ENCODE measurements at places on chromosomes 11 and 22.
A peak's percentile ranks its signal among the peaks of the same experiment; 100 is the strongest.

DNA sequence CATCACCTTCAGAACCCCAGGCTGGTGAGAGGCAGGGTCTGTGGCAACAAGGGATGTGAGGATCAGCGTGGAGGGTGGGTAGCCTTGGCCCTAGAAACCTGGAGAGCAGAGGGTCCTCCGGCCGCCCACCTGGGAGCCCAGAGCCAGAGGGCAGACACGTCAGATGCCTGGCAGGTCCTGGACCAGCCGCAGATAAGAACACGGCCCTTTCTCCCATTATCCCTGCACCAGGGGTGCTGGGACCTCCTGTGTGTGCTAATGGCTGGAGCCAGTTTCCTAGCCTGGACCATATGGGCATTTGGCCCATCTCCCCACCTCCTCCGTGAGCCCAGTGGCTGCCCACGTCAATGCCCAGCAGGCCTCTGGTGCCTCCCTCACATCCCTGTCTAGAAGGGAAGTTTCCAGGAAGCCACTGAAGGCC lies 88.4 kb downstream of the MORC2 start:
- no peak for DNase-seq

- no peak for DNase-seq
Observed at GRCh38 chr11:131859538-131860210, 489.3 kb downstream of the NTM start.

DNA sequence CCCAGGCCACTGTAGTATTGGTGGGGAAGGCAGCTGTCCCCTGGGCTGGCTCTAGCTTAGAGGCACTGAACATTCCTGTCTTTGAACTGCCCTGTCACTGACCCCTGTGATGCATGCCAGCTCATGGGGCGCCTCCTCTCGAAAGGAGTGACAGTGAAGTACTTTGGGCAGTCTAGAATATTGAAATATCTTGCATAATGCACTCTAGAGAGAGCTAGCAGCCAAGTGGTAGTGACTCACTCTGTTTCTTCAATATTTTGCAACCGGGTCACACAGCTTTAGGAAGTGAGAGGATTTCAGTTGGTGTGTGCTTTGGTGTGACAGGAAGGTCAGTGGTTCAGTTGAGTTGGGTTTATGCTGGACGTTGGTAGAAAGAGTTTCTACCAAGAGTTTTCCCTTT lies 35.5 kb upstream of the ST14 start:
- peak; percentile 45 for DNase-seq

- DNase-seq = no peak
Observed at GRCh38 chr11:107473792-107474191, 16.2 kb upstream of the CWF19L2 start.

DNA sequence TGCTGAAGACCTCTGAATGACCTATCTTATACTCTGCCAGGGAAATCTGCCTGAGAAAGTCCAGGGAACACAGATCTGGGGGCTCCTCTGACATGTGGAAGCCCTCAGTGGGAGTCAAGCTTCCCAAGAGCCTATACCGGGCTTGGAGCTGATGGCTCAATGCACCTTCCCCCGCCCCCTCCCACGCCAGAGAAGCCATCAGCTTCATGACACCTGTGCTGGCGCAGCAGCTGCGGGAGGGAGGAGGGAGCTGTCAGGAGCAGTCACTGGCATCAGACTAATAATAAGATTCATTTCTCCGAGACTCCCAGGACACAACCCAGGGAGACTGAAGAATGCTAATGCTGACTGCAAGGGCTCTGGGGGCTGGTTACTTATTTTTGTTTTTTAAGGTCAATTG lies 47.8 kb downstream of the SPATA19 start:
- DNase-seq = no peak

DNA sequence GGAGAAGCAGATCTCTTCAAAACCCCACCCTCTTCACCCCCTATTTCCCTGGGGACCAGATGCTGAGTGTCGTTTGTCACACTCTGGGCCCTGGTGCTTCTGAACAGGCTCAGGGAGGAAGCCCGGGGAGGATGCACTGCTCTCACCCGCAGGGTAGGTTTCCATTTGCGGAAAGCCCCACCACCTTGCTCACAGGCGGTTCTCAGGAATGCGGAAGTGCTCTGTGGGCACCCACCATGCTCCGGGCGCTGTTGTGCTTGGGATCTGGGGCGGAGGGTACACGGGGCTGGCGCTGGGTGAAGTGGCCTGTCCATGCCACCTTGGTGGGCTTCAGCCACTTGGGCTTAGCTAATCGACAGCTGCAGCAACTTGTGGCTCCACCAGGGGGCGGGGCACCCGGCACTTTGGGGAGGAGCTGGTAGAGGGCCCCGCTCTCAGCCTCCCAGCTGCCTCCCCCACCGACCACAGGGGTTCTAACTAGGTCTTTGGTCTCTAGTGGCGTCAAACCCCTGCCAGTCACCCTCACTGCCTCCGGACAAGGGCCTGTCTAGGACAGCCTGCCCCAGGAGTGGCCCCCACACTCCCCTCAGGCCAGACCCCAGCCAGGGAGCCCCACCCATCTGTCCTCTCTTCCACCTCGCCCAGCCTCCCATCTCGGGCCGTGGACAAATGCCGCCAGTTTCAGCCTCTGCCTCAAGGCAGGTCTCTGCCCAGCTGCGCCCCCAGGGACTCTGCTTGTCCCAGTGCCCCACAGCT lies 7.4 kb downstream of the NDUFV1 start:
- DNase-seq = peak; percentile 62

- no peak for DNase-seq
Observed at GRCh38 chr22:22099194-22099486, 116.6 kb upstream of the TOP3B start.

GRCh38 chr11:57787006-57787604 lies 25.5 kb downstream of the CTNND1 start:
- DNase-seq = no peak

- no peak for DNase-seq
Observed at GRCh38 chr11:44627911-44628729, 62.7 kb downstream of the CD82 start.

DNA sequence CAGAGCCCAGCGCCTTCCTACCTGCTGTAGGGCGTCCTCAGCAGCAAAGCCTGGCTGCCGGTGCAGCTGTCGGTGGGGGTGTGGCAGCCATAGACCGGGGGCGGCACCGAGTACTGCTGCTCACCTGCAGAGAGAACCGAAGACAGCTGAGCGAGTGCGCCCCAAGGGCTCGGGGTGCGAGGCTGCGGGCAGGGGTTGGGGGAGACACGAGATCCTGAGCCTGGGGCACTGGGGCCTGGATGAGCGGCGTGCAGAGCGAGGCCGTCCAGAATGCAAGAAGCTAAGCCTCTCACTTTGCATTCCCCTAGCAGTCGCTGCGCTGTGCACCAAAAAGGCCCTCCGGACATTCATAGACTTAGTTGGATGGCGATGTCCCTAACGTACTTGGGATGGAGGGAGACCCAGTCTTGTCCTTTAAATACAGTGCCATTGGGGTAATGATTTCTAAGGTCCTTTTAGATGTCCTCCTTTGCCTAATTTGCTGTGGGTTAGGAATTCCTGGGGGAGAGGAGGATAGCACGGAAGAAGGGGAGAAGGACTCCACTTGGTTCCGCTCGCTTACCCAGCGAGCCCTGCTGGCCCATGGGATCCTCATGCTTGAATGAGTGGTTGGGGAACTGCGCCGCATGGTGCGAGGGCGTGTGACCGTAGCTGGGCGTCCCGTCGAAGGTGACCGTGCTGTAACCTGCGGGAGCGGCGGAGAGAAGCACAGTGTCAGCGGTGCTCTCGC lies 7.2 kb downstream of the WT1 start:
- no peak for DNase-seq

GRCh38 chr22:46025973-46026898 lies 49.3 kb upstream of the WNT7B start:
- no peak for DNase-seq

DNA sequence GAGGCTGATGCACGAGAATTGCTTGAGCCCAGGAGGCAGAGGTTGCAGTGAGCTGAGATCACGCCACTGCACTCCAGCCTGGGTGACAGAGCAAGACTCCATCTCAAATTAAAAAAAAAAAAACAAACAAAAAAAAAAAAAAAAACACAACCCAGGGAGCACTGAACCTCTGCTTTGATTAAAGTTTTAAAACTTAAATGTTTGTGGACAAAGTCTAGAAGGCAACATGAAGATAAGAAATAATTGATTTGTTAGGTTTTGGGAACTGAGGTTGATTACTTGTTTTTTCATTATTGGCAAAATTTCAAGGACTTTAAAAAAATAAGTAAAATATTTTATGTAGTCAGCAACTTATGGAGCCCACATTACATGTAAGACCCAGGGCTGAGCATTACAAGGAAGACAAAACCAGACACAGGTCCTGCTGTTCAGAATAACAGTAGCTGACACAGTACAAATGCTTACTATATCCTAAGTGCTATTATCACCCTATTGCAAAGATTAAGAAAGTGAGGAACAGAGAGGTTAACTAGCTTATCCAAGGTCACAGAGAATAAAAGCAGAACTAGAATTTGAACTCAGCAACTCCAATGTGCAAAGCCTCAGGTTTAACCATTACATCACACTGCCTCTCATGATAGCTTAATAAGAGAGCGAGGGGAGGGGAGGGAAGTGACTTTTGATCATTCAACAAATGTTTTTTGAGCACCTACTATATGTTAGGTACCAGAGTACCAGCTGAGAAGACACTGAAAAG lies 2.3 kb upstream of the CRY2 start:
- no peak for DNase-seq

All from H54 (cell line).